Muscle of leg (tissue), 16 donors: ENCODE measurements at places on chromosomes 16 and 17. TPM values are rescaled to one million over a fixed set of nuclear protein-coding genes. Genes with fewer than 3 reads are reported as not detected.

DNA sequence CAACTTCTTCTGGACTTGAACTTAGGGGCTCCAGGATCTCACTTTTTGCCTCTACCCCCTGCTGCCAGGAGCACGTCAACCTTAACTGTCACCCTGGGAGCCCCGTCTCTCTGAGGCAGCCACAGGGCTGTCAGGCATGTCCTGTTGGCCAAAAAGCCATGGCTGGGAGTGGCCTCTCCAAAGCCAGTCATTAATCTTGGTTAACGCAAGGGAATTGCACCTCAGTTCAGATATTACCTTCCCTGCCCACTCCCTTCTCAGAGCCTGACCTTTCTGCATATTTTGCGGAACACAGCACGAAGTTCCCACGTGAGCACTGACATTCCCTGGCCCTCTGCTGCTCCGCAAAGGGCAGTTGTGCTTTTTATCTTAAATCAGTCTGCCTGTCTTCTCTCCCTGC is 44.2 kb upstream of the CIBAR2 start:
- no peak for DNase-seq

DNA sequence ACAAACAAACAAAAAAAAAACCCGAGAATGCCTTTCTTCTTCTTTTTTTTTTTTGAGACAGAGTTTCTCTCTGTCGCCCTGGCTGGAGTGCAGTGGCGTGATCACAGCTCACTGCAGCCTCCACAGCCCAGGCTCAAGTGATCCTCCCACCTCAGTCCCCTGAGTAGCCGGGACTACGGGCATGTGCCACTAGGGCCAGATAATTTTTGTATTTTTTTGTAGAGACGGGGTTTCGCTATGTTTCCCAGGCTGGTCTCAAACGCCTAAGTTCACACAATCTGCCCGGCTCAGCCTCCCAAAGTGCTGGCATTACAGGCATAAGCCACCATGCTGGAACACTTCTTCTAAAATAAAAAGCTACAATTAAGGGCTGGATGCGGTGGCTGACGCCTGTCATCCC is 17.0 kb upstream of the WDR45B start:
- no peak for DNase-seq

ODAD4 gene
- polyA plus RNA-seq: 0.99 TPM

DNA sequence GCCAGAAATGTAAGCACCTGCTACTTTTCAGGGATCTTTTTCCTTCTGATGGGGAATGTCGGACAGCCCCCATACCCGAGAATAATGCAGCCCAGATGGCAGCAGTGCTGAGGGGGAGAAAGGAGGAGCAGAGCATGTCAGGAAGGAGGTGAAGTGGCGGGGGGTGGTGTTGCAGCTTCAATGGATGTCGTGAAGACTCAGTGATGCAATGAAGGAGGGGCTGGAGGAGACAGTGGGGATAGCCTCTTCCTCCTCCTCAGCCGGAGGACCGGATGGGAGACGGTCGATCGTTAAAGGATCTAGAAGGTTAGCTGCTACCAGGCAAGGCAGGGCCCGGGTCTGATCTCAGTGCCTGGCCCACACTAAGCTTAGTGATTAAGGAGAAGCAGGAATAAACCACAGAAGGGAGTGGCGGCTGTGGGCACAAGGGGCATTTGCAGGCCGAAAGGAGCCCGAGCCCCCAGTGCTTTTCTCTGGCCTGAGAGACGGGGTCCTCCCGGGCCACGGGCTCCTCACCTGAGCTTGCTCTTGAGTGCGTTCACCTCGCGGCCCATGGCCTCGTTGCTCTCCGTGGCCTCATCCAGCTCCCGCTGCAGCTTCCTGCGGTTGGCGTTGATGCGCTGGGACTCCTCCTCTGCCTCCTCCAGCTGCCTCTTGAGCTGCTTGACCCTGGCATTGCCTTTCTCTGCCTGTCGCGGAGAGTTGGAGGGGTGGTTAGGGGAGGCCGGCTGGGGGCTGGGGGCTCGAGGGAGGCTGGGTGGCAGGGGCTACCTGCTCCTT is 64.5 kb downstream of the NDE1 start:
- DNase-seq: no peak

DNA sequence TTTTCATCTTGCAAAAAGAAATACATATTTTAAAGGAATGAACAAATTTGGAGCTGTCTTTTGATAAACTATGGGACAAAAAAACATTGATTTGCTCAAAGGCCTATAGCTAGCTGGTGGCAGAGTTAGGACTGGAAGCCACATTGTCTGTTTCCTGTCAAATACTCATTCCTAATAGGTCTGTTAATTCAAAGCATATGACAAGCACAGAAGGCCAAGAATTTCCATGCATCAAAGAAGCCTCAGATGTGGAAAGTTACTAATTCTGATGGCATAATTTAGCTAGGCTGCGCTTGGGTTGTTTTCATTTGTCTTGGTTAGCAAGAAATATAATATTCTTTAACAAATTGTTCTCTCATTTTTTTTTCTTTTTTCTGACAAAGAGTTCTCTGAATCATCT is 98.0 kb downstream of the CDK5R1 start:
- no peak for DNase-seq

GRCh38 chr16:73252446-73252845 is 204.5 kb upstream of the ZFHX3 start:
- DNase-seq: peak; percentile 6

GLP2R gene
- 0.14 TPM for polyA plus RNA-seq

FOXC2 gene
- polyA plus RNA-seq: 1.1 TPM

KRTAP4-5 gene
- polyA plus RNA-seq: not detected

FBXW10 gene
- polyA plus RNA-seq: 0.10 TPM

GRCh38 chr17:2275722-2276121 is 27.9 kb downstream of the SMG6 start:
- no peak for DNase-seq

OTOP2 gene
- not detected for polyA plus RNA-seq

FOXO3B gene
- 2.8 TPM for polyA plus RNA-seq

CEMP1 gene
- polyA plus RNA-seq: 3.2 TPM

DNA sequence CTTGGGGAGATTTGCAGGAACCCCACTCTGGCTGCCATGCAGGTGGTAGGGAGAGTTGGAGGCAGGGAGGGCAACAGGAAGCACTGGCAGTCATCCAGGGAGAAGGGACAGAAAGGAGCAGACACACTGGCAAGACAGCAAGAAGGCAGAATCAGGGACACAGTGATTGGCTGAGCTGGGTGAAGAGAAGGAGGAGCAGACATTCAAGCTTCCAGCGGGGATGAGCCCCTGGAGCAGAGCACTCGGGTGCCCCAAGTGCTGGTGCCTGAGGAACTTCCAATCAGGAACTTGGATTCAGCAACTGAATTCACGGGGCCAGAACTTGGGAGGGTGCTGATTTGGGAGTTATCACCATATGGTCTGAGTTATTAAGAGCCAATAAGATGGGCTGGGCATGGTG is 6.3 kb upstream of the ITGA3 start:
- no peak for DNase-seq

- no peak for DNase-seq
These were observed 6.9 kb downstream of the GOT2 start for GRCh38 chr16:58727028-58727781.

- DNase-seq: no peak
These were observed 74.6 kb downstream of the SYCE1L start for GRCh38 chr16:77273815-77274214.

NLK gene
- polyA plus RNA-seq: 7.4 TPM

ABCC12 gene
- polyA plus RNA-seq: 0.49 TPM

DNA sequence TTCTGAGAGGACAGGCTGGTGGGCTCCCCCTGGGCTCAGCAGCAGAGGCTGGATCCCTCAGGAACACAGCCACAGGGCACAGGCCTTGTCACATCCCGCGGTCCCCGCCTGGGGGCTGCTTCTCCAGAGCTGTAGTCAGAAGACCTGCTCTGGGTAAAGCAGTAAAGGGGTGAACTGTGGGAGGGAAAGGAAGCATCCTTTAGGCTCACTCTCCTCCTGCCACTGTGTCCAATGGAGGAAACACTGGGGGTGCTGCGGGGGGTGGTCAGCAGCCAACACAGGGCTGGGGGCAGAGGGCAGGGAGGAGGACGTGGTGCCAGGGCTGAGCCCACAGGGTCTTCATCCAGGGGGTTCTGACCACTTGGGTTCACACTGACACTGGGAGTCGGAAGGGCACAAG is 5.0 kb upstream of the SLC38A8 start:
- DNase-seq: no peak

DNA sequence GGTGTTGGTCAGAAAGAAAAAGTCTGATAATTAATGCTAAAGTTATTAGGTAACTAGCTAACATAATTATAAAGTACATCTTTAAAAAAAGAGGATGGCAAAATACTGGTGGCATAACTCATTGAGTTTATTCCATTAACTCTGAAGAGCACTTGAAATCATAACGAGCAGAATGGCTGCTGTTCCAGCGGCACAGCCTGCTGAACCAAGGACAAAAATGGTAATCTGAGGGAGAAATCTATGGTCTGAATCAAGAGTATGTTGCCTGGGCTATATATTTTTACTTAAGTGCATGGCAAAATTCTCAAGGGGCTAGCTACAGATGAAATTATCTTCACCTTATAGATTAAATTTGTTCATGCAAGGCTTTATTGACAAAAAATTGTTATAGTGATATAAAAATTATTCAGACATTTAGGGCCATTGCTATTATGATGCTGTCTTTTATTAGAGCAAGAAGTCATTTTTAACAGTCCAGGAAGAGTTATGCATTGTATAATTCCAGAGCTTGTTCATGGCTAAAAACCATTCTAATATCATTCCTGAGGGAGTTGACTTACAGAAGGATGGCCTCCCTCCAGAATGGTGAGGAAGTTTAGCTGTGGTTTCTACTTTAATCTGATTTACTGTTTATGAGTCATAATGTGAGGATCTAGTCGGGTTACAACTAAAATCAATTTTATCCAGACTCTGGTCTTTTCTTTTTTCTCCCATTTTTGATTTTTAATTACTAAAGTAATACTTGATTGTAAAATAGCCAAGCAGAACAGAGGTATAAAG is 41.4 kb upstream of the ANKFN1 start:
- DNase-seq: peak; percentile 77

TK1 gene
- 18.5 TPM for polyA plus RNA-seq

DNA sequence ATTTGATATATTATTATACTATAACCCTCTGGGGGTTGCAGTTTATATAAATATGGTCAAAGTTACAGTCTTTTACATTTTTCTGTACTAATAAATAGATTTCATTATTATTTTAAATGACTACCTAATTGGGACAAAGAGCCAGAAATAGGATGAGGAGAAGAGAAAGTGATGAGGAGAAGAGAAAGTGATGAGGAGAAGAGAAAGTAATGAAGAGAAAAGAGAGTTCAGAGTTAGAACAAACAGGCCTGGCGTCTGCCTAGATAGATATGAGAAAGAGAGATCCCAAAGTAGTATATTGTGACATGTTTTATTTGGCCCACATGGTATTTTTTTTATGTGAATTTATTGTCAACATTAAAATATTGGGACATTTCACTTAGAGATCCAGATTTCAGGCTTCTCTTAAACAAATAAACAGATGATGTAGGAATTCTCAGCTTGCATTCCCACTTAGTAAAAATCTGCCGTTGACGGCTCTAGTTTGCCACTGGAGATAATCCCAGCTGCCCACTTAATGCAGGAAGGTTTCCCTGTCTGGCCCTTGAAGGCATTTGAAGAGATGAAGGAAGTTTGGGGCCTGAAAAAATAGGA is 210.7 kb downstream of the STX8 start:
- DNase-seq: no peak

- DNase-seq: peak; percentile 20
These were observed 4.7 kb downstream of the TPPP3 start for GRCh38 chr16:67388591-67388990.

- no peak for DNase-seq
These were observed 26.2 kb upstream of the FOXK2 start for GRCh38 chr17:82493226-82493781.

TMEM92 gene
- polyA plus RNA-seq: 3.6 TPM

- no peak for DNase-seq
These were observed 469 bp downstream of the GPRC5C start for GRCh38 chr17:74432424-74432690.

DNA sequence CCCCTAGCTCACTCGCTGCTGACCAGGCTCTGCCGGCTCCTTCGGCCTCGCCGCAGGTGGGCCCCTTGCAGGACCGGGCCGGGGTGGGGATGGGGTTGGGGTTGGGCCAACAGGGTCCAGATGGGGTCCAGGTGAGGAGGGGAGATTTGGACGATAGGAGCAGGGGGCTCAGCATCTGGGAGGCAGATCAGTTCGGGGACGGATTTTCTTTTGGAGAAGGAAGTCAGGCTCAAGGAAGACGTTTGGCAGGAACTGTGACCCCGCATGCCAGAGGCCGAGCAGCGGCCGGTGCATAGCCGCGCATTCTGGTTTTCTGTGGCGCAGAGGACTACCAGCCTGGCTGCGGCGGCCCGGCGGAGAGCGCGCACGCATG is 845 bp upstream of the ALDOA start:
- DNase-seq: no peak

DNA sequence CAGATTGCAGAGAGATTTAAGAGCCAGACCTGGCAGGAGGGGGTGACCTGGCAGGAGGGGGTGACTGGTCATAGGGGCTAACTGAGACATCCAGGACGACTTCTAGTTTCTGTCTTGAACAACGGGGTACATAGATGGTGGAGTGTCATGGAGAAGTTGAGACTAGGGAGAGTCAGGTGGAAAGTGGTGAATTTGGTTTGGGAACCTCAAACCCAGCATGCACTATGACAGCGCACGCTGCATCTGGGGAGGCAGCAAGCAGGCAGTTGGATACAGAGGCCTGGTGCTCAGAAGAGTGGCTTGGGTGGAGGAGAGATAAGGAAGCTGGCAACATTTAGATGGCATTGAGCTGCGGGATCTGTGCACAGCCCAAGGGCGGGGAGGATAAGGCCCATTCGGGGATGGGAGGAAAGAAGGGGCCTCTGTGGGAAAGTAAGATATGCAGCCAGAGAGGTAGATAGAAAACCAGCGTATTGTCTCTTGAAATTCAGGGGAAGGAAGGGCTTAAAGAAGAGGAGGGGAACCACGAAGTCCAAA is 4.5 kb downstream of the RIPOR1 start:
- no peak for DNase-seq

NDEL1 gene
- 40.2 TPM for polyA plus RNA-seq

DNA sequence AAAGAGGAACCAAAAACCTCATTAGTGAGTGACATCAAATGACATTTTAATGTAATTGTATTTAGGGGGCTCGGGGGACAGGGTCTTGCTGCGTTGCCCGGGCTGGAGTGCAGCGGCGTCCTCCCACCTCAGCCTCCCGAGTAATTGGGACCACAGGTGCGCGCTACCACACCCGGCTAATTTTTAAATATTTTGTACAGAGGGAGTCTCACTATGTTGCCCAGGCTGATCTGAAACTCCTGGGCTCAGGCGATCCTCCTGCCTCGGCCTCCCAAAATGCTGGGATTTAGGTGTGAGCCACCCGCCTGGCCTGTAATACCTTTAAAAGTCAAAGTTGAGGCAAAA is 581 bp downstream of the SNRNP25 start:
- no peak for DNase-seq

GRCh38 chr16:48605518-48606110 is 4.4 kb downstream of the N4BP1 start:
- DNase-seq: no peak

- DNase-seq: no peak
These were observed 250.0 kb downstream of the SOX9 start for GRCh38 chr17:72370819-72371218.
